Left ventricle myocardium inferior (tissue), 1 donor: ENCODE measurements at places on chromosomes 4 and X. TPM values are rescaled to one million over a fixed set of nuclear protein-coding genes. Genes with fewer than 3 reads are reported as not detected.

Gene RRH
- 0.19 TPM for total RNA-seq

Gene TMSB15B
- total RNA-seq: 0.60 TPM

Gene PLAC8
- 1.5 TPM for total RNA-seq

Gene GC
- not detected for total RNA-seq

Gene MTMR8
- total RNA-seq: 0.44 TPM

Gene HSFX2
- not detected for total RNA-seq

Gene RPL36A
- 86.9 TPM for total RNA-seq

Gene GLRA2
- not detected for total RNA-seq

Gene TMSB15A
- not detected for total RNA-seq

DNA sequence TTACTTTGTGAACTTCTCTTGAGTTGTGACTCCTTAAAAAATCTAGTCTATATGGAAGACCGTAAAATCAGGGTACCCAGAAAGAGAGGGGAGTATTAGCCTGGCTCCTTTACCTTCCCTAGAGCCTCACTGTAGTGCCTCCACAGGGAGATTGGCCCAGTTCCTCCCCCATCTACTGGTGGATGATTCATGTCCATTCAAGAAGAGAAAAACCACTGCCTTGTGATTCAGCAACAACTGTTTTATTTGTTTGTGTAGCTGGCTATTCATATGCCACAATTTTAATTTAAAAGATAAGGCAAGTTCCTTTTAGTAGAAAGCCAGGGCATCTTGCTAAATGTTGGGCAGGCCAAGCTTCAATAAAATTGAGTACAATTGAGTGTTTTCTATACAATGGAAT, 221.8 kb upstream of the KCNIP4 start:
- no peak for DNase-seq

DNA sequence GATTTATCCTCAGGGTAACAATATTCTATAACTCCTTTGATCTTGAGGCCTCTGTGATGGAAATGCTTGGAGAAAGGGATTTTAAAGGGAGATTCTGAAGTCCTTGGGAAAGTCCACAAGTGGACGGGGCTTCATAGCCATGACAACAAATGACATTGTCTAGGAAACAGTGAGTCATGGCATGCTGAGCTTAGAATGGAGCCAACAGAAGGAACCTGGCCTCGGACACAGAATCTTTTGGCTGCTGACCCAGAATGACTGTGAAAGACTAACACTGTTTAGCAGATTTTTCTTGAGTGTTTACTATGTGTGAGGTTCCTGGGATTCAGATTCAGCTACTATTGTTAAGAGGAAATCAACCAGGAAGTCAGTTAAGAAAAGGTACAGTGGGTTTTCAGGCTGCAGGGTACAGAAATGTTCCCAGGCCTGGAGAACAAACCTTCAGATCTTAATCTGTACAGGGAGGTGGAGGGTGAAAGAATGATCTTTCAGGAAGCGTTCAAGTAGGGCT, 18.1 kb upstream of the CXCL2 start:
- DNase-seq: peak; percentile 32

DNA sequence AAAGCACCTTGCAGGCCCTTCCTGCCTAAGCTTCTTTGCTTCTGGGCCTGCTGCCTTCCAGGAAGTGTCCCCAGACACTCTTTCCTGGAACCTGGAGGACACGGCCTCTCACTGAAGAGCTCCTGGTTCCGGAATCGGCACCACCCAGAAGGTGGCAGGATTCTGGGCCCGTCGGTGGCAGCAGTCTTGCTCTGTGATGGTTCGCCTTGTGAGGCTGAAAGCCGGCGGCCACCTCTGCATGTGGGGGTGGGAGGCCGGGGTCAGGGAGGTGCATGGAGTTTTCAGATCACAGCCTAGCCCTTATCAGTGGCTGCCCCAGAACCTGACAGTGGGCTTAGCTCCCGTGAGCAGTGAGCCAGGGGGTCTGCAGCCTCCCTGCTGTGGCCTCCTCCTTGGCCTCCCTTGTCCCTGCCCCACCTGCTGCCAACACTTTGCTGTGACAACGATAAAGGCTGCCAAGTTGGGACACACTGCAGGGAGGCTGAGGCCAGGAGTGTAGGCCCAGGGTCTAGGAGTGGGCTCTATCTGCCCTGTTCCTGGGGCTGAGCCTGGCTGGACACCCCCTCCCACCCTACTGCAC, 30.8 kb upstream of the GPR78 start:
- no peak for DNase-seq

- no peak for DNase-seq
Observed at GRCh38 chrX:38890963-38891362, 89.7 kb downstream of the MID1IP1 start.

- DNase-seq: no peak
Observed at GRCh38 chrX:131634900-131635299, 91.0 kb downstream of the OR13H1 start.

GRCh38 chr4:98283219-98284189, 22.3 kb downstream of the RAP1GDS1 start:
- no peak for DNase-seq

- no peak for DNase-seq
Observed at GRCh38 chr4:119139822-119140252, 4.2 kb downstream of the MYOZ2 start.

GRCh38 chr4:35506161-35506560, 738.2 kb downstream of the ARAP2 start:
- DNase-seq: no peak

DNA sequence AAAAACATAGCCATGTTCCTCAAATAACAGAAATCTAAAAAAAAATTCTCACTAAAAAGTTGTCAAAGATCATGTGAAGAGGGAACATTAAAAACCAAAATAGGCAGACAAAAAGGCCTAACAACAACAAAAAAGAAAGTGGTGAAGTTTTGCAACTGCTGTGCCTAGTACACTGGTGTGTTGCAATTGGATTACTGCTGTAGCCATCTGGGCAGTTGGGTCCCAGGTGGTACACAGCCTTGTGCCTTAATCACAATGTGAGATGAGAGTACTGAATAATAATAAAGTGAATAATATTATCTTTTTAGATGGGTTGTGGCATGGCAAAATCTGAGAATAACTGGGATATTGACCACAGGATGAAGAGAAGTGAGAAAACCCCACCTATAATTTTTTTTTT, 12.0 kb downstream of the C4orf54 start:
- DNase-seq: no peak

DNA sequence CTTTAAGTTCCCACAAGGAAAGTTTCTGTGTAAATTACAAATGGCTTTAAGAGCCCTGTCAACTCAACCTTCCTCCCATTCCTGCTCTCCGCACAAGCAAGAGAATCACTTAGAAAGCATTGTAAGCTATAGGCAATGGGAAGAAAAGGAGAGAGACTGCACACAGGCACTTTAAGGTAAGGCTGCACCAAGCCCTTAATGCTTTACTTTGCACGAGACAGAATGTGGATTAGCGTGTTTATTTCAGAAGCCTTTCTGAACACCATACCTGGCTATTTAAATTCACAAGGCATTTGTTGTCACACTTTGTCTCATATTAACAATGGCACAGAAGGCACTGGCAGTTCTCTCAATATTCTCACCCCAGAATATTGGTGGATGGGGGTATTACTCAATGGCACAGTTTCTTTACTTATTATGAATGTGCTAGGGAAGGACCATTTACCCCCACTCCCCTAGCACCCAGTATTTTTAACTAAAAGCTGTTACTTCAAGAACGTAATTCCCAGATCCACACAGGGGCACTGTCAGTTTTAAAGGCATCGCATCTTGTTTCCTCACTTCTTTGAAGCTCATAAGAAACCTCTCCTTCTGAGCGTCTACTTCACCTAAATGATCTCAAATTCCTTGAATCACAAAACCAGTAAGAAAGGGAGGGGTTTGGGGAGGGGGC, 150.0 kb downstream of the MAML3 start:
- DNase-seq: no peak

- no peak for DNase-seq
Observed at GRCh38 chrX:100905620-100906019, 23.1 kb downstream of the XKRX start.

GRCh38 chrX:29071525-29072320, 484.5 kb downstream of the IL1RAPL1 start:
- no peak for DNase-seq

- no peak for DNase-seq
Observed at GRCh38 chr4:13092702-13093101, 391.4 kb downstream of the RAB28 start.

DNA sequence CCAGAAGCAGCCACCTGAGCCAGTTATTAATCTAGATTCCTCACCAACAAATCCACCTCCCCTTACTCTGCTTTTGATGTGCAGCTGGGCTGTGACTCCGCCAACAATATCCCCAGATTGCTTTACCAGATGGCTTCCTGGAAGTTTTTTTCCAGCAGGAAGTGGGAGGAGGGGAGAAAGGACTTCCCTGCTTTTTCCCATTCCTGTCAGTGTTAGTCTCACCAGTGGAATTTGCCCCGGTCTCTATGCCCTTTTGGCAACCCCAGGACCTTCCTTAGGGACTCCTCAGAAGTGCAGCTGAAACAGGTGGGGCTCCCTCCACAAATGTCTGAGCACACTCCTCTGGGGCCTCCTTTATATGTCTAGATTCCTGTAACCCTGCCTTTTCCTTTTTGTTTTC, 465.2 kb upstream of the IGFBP7 start:
- no peak for DNase-seq

DNA sequence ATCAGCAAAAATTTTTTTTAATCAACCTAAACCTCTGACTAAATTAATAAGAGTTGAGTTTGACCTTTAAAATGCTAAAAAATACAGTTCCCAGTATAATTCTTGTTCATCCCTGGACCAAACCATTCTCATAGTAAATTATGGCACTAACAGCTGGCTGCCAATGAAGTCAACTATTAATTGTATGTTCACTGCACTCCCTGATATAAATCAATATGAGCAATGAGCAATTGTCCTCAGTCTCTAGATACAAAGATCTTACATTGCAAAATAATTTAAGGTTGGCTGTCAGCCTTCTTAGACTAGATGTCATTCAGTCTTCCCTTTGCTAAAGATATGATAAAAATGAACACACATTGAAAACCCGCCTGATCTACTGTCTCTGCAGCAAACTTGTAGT, 39.3 kb downstream of the NKX6-1 start:
- no peak for DNase-seq
